ENCODE measurements at places on chromosomes 6 and 20.

- no peak for DNase-seq
Measured at GRCh38 chr20:16749573-16749972, 1.4 kb downstream of the OTOR start.

DNA sequence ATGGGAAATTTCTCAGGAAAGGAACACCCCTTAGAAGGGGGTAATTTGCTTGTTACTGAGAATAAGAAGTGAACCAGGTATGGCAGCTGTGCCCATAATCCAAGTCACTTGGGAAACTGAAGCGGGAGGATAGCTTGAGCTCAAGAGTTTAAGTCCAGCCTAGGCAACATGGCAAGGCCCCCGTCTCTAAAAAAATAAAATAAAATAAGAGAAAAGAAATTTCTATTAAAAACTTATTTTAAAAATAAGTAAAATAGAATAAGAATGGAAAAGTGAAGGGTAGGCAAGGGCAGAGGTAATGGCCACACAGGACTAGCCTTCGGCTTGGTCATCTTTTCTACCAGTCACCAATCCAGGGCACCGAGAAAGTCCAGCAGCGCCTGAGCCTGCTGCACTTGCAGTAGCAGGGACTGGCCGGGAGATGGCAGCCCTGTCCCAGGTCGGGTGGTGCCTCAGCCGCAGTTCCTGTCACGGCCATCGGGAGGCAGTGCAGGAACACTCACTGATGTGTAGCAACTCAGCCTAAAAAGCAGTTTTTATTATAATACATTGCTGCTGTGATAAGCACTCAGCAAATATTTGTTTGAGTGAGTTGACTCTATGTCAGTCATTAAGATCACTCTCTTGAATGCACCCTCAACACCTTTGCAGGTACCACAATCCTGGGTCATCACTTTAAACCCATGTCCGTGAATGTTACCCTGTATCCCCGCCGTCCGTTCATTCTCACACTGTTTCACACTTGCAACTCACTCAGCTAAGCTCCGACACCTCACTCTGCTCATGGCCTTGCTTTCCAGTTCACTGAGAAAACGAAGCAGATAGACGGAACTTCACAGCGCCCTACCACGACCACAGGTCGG lies 23.2 kb upstream of the GCM1 start:
- peak; percentile 89 for DNase-seq

DNA sequence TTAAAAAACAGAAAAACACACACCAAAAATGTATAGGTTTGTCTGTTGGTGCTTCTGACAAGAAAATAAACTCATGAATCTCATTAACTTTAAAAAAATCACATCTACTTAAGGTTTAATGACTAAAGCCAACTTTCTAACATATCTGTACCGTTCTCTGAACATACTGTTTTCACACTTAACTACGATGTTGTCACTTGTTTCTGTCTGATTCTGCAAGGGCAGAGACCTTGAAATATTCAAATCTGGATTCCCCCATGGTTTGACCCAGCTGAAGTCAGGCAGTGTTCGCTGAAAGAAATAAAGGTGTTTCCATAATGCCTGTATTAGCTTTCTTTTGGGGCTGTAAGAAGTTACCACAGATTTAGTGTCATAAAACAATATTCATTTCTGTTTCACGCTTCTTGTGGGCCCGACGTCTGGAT lies 2.7 kb upstream of the ASXL1 start:
- no peak for DNase-seq

DNA sequence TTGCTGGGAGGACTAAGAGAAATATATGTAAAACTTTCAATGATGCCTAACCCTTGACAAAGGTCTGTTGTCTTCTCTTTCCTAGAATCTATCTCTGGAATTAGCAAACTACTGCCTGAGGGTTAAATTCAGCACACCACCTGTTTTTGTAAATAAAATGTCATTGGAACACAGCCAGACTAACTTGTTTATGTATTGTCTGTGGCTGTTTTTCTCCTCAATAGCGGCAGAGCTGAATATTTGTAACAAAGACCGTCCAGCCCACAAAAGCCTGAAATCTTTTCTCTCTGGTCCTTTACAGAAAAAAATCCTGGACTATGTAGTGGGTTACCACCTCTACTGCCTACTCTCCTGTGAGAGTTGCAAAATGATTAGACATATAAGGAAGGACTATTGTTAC lies 33.3 kb upstream of the SYNDIG1 start:
- DNase-seq, result no peak

- DNase-seq, result peak; percentile 87
Measured at GRCh38 chr6:84466511-84466910, 239.1 kb upstream of the CEP162 start.

Measured in PC-3 (cell line).